ENCODE measurements at places on chromosomes 7 and 10.
A peak's percentile ranks its signal among the peaks of the same experiment; 100 is the strongest.

DNA sequence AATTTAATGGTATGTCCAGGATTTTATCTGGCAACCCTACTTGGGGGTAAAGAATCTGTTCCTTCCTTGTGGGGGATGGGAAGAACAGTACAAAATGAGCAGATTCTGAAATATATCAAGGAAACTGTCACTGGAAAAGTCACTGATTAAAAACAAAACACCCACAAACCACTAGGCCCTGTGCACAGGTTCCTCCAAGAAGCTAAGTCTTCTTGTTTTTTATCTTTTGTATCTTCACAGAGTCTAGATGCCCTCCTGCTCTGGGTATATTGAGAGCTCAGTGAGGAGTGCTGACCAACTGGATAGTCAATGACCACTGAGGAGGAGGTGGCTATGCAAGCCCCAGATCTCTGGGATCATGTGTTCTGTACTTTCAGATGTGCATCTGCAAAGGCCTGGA lies 86.8 kb upstream of the ANKRD1 start:
- no peak for DNase-seq

DNA sequence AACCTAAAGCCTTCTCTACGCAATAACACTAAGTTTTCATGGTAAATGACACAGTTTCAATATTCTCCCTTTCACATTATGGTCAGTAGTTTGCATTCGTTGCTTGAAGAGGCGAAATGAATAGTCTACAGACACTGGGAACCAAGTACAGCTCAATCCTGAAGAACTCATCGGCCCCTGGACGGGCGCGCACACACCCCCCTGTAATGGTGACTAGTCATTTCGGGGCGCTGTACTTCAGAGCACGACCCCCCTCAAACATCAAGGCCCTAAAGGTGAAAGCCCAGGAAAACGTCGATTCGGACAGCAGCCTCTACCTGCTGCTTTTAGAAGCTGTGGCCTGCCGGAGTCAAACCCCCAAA lies 1.0 kb downstream of the NT5C2 start:
- peak; percentile 29 for DNase-seq

GRCh38 chr10:63150745-63151144 lies 17.6 kb downstream of the NRBF2 start:
- no peak for DNase-seq

DNA sequence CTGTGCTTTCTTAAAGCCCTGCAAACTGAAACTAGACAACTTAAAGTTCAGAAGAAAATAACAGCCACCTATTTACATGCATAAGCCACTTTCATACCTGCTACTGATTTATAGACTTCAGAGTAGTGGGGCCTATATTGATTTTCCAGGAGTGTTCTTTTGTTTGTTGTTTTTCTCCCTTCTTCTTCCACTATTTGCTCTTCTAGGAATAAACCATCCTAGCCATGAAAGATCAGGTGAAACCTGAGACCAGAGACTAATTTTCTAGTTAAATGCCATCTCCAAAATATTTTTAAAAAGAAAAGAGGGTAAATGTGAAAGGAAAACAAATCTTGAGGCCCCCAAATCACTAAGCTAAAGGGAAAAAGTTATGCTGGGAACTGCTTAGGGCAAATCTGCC lies 72.4 kb upstream of the C1GALT1 start:
- DNase-seq = no peak

GRCh38 chr7:116315803-116316202 lies 105.5 kb downstream of the TES start:
- no peak for DNase-seq

GRCh38 chr10:54808186-54808935 lies 7.3 kb upstream of the PCDH15 start:
- DNase-seq = no peak

GRCh38 chr7:117190104-117190503 lies 132.8 kb downstream of the WNT2 start:
- DNase-seq = no peak

DNA sequence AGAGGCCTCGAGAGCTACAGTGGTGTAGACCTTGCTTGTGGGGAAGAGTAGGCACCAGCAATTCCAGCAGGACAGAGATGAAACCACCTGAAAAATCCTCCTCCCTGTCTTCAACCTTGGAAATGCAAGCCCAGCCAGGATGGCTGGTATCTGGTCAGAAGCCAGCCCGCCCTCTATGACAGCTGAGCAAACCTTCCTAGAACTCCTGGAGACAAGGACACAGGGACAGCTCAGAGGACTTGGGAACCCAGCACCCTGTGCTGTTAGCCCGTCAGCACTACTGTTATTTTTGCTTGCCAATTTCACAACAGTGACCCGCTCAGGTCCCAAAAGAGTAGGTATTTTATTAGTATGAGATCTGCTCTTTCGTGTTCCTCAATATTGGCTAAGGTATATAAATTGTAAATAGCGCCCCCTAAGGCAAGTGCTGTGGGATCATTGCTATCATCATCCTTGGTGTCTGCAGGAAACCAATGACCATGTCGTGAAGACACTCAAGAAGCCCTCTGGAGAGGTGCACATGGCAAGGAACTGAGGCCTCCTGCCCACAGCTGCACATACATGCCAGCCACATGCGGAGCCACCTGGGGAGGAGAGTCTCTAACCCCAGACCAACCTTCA lies 156.5 kb upstream of the CHST15 start:
- DNase-seq = peak; percentile 16

DNA sequence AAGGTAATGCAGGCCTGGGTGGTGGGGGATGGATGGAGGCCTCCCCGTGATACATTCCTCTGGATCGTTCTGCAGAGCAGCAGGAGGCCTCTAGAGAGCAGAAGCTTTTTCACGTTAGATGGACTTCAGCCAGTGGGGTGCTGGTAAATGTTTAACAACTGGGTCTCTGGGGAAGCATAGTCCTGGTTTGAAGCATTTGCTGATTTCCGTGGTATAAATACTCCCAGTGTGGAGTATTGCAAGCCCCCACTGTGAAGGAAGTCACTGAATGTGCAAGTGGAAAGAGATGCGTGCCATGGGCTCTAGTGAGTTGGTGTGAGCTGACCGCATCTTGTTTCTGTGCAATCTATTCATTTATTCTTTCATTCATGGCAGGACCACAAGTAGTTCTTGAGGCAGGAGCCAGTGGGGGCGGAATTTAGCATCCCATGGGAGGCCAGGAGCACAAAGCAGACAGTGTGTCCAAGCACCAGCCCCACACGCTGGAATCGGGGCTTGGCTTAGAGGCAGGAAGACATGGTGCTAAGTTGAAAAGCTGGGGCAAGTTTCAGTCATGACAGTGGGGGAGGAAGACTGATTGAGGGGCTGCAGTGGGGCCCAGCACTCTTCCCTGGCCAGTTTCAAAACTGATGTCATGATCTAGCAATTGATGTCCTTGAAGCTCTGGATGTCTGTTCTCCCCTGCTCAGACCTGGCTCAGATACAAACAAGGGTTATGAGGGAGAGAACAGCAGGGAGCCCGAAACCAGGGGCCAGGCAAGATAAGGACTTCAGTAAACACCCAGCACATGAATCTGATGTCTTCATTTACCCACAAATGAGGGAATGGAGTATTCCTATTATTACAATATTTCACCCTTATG lies 280.9 kb upstream of the LYZL1 start:
- no peak for DNase-seq

- DNase-seq = no peak
These were observed 2.5 kb downstream of the TAS2R5 start for GRCh38 chr7:141792526-141792925.

GRCh38 chr7:117669818-117670217 lies 190.0 kb downstream of the CFTR start:
- no peak for DNase-seq

GRCh38 chr7:73633844-73634243 lies 9.5 kb upstream of the MLXIPL start:
- no peak for DNase-seq

DNA sequence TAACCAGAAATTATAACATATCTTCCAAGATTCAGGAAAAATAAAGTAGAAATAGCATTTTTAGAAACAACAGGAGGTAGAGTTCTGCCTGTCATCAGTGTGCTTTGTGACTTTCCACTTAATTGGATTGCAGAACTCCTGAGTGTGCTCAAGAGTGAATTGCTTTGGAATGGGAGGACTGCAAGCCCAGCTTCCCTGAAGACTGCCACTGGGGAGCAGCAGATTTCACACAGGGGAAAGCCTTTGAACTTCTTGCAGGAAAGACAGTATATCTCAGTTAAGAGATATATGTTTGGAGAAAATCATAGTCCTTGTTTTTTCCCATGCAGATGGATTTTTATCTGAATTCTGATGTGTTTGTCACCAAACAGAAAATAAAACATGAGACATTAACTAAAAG lies 124.5 kb downstream of the TMEM168 start:
- DNase-seq = no peak

- no peak for DNase-seq
These were observed 59.0 kb downstream of the YKT6 start for GRCh38 chr7:44259547-44260457.

DNA sequence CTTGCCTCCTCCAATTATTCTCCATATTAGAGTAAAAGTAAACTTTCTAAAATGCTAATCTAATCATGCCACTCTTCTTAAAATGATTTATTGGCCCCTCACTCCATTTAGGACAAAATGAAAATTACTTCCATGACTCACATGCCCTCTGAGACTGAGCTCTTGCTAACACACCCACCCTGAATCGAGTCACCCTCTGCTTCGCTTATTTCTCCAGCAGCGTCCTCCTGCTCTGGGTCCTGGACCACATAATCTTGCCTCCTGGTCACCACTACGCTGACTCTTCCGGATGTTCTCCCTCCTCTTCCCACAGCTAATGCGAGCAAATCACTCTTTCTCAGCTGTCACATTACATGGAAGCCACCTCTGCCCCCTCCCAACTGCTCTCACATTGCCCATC lies 384.0 kb upstream of the FZD8 start:
- no peak for DNase-seq

- no peak for DNase-seq
These were observed 39.3 kb downstream of the RAPGEF5 start for GRCh38 chr7:22317632-22318031.

- peak; percentile 56 for DNase-seq
These were observed 79.0 kb upstream of the LSM8 start for GRCh38 chr7:118104812-118105441.

DNA sequence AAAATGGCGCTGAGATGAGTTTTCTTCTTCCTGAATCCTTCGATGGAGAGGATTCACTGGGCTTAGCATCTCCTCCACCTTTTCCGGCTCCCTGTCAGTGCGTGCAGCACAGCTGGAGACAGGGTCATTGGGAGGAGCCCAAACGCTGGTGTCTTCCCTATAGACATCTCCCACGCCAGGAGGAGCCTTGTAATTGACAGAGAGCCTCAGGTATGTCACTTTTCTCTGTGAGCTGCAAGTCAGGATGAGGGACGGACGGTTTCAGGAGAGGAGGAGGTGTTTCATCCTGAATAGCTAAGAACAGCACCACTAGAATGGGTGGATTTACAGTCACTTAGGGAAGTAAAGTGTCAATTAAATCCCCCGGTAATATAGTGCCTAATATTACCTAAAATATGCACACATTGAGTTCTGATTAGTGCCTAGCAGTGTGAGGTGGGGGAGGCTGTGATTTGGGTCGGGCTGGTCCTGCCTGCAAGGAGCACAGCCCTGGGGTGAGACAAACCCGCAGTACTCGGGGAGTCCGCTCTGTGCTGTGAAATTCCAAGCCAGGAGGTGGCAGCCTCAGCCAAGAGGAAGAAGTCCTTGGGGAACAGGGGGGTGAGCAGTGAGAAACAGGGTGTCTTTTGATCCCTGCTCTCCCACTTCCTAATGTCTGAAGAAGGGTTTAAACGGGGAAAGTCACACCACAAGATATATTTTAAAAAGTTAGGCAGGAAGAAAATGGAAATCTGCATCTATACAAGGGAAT lies 28.2 kb downstream of the IL15RA start:
- peak; percentile 71 for DNase-seq

DNA sequence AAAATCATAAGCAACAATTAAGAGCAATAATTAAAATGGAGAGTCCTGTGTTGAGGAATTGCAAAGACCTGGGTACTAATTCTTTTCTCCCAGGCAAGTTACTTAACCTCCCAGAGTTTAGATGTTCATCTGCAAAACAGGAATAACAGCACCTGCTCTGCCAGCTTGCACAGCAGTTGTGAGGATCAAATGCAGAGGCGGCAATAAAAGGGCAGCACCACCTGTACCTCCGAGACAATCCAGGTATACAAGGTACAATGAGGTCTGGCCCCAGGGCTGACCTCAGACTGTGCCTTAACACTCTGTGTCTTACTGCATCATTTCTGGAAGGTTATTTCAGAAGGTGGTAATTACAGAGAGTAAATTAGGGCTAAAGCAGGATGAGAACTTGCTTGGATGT lies 14.5 kb upstream of the FAM204A start:
- no peak for DNase-seq

- DNase-seq = no peak
These were observed 11.0 kb downstream of the FLNC start for GRCh38 chr7:128841171-128841690.

GRCh38 chr10:123044391-123044790 lies 35.6 kb downstream of the ACADSB start:
- peak; percentile 39 for DNase-seq

DNA sequence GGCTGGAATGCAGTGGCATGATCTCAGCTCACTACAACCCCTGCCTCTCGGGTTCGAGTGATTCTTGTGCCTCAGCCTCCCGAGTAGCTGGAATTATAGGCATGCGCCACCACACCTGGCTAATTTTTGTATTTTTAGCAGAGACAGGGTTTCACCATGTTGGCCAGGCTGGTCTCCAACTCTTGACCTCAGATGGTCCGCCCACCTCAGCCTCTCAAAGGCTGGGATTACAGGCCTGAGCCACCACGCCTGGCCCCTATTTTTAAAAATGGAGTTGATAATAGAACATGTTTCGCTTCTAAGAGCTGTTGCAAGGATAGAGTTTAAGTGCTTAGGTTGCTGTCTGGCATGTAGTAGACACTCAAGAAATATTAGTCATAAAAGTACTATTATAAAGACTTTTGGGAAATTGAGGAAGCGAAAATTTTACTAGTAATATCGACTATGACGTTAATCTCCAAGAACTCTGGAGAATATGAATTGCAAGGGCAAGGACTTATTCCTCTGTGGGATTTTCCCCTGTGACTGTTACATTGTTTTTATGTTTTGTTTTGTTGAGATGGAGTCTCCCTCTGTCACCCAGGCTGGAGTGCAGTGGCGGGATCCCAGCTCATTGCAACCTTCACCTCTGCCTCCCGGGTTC lies 7.9 kb downstream of the GTF2I start:
- DNase-seq = no peak

DNA sequence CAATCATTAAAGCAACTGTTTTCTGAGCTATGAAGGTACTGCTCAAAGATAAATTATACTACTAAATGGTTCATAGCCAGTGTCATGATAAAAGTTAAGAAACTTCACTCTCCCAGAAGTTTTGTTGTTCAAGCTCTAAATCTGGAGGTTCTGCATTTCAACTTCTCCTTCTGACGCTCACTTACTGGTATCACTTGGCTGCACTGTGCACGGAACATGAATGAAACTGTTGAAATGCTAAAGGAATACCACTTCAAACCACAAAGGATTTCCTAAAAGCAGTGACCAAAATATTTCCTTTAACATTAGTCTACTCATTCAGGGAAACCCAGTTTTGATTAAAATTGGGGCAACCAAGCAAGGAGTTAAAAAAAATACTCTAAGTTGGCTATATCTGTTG lies 93.6 kb downstream of the UBE2H start:
- peak; percentile 92 for DNase-seq
